ENCODE measurements at places on chromosomes 3 and 15.
A peak's percentile ranks its signal among the peaks of the same experiment; 100 is the strongest.

DNA sequence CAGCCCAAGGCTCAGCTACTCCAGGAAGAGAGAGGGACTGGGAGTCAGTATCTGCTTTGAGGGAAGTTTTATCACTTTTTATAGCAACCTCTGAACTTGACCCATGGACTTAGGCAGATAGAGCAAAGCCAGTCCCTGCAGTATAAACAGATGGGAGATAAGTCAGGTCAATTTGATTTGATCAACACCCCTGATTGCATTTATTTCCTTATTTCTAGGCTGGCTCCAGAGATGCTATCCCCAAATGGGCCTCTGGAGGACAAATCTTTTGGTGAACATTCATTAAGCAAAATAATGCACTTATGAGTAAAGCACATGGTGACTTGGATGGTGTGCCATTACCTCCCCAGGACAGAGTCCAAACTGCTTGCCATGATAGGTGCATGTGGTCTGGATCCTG lies 8.9 kb upstream of the IDH3A start:
- no peaks in the 10 kb centered on the region for H3K36me3 ChIP-seq
- H3K27me3 ChIP-seq: no peaks in the 10 kb centered on the region
- no peaks in the 10 kb centered on the region for H3K4me1 ChIP-seq
- DNase-seq: no peak
- no peak overlapping the region for H3K27ac ChIP-seq
- H3K4me3 ChIP-seq: no peak overlapping the region

DNA sequence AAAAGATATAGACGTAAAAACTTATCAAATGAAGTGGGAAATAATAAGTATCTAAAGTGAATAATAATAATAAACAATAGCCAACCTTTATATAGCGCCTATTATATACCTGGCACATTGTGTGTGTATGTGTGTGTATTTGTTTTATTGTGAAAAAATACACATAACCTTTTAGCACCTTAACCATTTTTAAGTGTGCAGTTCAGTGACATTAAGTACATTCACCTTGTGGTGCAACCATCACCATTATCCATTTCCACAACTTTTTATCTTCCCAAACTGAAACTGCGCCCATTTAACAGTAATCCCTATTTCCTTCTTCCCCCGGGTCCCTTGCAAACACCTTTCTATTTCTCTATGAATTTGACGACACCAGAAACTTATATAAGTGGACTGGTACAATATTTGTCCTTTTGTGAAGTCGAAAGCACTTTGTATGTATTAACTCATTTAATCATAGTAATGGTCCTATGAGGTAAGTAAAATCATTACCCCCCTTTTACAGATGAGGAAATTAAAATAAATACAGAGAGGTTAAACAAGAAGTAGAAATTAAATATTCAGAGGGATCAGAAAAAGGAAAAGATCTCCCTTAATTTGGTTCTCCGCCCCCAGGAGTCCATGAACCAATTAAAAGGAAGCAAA lies 33.5 kb downstream of the GJD2 start:
- no peaks in the 10 kb centered on the region for H3K27me3 ChIP-seq
- no peak overlapping the region for H3K27ac ChIP-seq
- DNase-seq: no peak
- no peak overlapping the region for H3K4me3 ChIP-seq
- no peaks in the 10 kb centered on the region for H3K36me3 ChIP-seq

GRCh38 chr3:176934698-176935097 lies 262.6 kb downstream of the TBL1XR1 start:
- H3K36me3 ChIP-seq: no peaks in the 10 kb centered on the region
- H3K4me3 ChIP-seq: no peak overlapping the region
- H3K4me1 ChIP-seq: peaks cover 2% of the 10 kb centered on the region
- no peak for DNase-seq

DNA sequence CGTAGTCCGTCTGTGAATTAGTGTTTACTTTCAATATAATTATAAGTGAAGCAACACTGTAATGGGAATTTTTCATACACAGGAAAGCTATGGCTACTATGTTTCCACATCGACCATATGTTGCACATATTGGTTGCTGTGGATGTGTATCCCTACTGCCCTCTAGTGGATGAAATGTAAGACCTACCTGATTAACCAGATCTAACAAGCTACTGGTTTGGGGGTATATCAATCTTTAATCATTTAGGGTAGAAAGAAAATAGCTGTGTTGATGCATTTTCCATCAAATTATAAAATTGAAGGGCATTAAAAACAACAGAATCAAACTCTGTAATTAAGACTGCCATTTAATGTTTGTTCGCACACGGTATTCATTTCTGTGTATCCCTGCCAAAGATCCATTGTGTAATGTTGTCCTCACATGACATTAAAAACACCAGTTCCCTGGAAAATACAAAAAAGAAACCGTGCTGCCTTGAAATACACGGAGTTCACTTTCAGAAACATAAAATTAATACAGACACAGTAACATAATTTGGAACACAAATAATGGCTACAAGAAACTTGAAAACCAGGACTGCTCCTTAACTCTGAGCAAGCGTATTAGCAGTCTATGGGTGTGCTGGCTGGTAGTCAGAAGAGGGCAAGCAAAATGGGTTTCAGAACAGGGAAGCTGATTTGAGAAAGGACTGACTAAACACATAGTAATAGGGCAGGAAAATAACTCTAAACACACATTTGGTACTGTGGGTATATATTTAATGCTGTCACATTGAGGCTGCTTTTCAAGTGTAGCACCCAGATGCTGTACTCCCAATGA lies 125.1 kb downstream of the TIGIT start:
- H3K27me3 ChIP-seq: no peaks in the 10 kb centered on the region
- H3K4me3 ChIP-seq: no peak overlapping the region
- no peaks in the 10 kb centered on the region for H3K4me1 ChIP-seq
- DNase-seq: peak; percentile 48

- H3K27ac ChIP-seq: no peak overlapping the region
- no peaks in the 10 kb centered on the region for H3K36me3 ChIP-seq
- DNase-seq: no peak
- no peaks in the 10 kb centered on the region for H3K27me3 ChIP-seq
- H3K4me1 ChIP-seq: no peaks in the 10 kb centered on the region
These were observed 303.2 kb downstream of the CTNNB1 start for GRCh38 chr3:41502481-41502880.

GRCh38 chr3:24494618-24495325 lies at the start of gene THRB:
TSS of gene THRB (minus strand) at chr3:24494850.
- peak within 1 kb of the TSS; percentile 62 for H3K4me3 ChIP-seq
- peak; percentile 89 for DNase-seq
- no peaks in the 10 kb centered on the region for H3K36me3 ChIP-seq
- H3K27ac ChIP-seq: no peak within 1 kb of the TSS
- peaks cover 24% of the 10 kb centered on the region for H3K27me3 ChIP-seq

DNA sequence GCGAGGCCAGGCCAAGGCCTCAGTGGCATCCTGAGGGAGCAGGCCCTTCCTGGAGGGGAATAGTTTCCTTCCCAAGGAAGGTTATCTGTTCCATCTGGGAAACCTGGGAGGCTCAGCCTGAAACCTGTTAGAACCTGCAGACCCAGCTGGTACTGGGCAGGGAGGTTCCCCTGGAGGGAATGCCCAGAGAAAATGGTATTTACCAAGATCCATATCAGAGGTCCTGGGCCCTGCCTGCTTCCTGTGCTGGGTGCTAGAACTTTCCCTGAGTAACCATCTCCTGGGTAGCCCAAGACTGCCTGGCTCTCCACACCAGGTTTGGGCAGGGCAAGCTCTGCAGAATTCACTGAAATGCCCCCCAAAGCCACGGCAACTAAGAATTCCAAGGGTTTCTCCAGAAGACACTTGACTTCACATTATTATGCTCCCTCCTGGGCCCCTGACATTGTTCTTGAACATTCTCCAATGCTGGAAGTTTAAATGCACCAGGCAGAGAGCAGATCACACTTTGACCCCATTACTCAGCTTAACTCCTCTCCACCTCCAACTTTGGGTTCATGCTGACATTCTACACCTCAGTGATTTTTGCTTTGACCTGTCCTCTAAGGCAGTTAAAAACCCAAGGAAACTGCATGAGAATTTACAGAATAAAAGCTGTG lies 2.0 kb downstream of the CA12 start:
- no peak overlapping the region for H3K27ac ChIP-seq
- H3K36me3 ChIP-seq: no peaks in the 10 kb centered on the region
- no peak for DNase-seq
- peaks cover 28% of the 10 kb centered on the region for H3K4me1 ChIP-seq

GRCh38 chr3:4953119-4953518 lies 26.1 kb upstream of the BHLHE40 start:
- no peaks in the 10 kb centered on the region for H3K4me1 ChIP-seq
- DNase-seq: no peak
- H3K27me3 ChIP-seq: no peaks in the 10 kb centered on the region
- no peak overlapping the region for H3K27ac ChIP-seq

GRCh38 chr15:59741274-59741906 lies 52.3 kb upstream of the BNIP2 start:
- H3K4me1 ChIP-seq: no peaks in the 10 kb centered on the region
- H3K36me3 ChIP-seq: no peaks in the 10 kb centered on the region
- H3K4me3 ChIP-seq: no peak overlapping the region

- H3K4me1 ChIP-seq: peaks cover 37% of the 10 kb centered on the region
- no peaks in the 10 kb centered on the region for H3K36me3 ChIP-seq
- no peak for DNase-seq
- H3K27me3 ChIP-seq: no peaks in the 10 kb centered on the region
- H3K4me3 ChIP-seq: no peak overlapping the region
These were observed 60.7 kb downstream of the BDH1 start for GRCh38 chr3:197495059-197495455.

DNA sequence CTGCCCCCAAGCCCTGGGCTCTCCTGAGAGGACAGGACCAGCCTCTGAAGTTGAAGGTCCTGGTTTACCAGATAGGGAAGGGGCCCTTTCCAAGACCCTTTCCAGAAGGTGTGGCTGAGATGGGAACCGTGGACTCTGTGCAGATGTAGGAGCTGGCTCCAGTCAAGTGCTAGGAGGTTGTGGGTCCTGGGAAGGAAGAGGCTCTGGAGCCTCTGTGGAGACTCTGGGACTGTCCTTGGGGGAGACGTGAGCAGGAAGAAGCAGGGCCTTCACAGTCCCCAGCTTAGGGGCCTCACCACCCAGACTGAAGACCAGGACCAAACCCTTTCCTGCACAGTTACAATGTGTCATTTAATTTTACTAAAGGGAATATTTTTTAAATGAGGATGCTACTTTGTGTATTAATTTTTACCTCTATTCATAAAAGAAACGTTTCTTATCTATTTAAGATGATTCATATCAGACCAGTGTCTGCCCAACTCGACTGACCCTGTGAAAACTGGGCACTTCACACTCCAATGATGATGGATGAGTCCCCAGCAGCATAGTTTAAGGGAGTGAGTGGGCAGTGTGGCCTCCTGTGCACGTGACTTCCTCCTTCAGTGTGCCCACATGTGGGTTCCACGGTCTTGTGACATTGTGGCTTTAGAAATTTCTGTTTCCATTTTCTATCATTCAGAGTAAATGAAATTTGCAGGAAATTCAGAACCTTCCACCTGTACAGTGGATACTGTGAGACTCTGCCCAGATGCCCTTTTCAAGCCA lies 10.9 kb downstream of the CCR5AS start:
- DNase-seq: no peak
- H3K27ac ChIP-seq: no peak overlapping the region
- no peaks in the 10 kb centered on the region for H3K4me1 ChIP-seq

- peak; percentile 5 for DNase-seq
- no peak overlapping the region for H3K4me3 ChIP-seq
- no peak overlapping the region for H3K27ac ChIP-seq
These were observed 282.5 kb upstream of the TRIM42 start for GRCh38 chr3:140395134-140396075.

- H3K27me3 ChIP-seq: no peaks in the 10 kb centered on the region
- no peak overlapping the region for H3K27ac ChIP-seq
- H3K4me3 ChIP-seq: no peak overlapping the region
- no peaks in the 10 kb centered on the region for H3K36me3 ChIP-seq
- no peaks in the 10 kb centered on the region for H3K4me1 ChIP-seq
- DNase-seq: no peak
These were observed 3.7 kb upstream of the EFHB start for GRCh38 chr3:19937459-19938294.

- no peak overlapping the region for H3K4me3 ChIP-seq
- H3K4me1 ChIP-seq: no peaks in the 10 kb centered on the region
- H3K27ac ChIP-seq: no peak overlapping the region
- no peaks in the 10 kb centered on the region for H3K36me3 ChIP-seq
- no peaks in the 10 kb centered on the region for H3K27me3 ChIP-seq
- no peak for DNase-seq
These were observed 22.1 kb downstream of the ARNT2 start for GRCh38 chr15:80426316-80426715.

- no peak for DNase-seq
- H3K27me3 ChIP-seq: no peaks in the 10 kb centered on the region
- H3K27ac ChIP-seq: no peak overlapping the region
These were observed 15.9 kb upstream of the MITF start for GRCh38 chr3:69723389-69723788.

Data from SK-N-SH (cell line).